ENCODE measurements at places on chromosomes 12 and 14.

DNA sequence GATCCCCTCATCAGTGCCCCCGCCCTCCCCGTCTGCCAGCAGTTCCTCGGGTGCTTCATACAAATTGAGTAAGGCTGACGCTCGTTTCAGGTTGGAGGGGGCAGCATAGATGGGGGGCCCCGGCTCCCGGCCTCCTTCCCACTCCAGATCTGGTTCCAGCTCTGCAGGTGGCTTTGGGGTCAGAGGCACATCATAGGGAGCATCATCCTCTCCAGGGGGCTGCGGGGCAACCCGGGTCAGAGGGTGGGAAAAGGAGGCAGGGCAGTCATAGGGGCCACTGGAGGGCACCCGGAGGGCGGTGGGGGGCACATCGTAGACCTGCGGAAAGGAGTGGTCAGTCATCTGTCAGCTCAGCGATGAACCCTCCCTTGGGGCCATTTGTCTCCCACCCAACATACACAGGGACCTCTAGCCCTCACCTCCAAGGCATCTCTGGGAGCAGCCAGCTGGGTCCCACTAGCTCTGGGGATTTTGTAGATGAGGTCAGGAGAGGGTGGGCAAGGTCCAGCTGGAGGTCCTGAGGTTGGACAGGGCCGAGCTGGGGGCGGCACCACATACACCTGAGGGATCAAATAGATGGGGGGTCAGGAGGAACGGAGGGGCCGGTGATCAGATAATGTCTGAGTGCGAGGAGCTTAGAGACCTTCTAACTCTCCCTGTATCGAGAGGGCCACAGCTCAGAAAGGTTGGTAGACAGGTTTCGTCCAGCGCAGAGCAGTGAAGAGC lies 5.1 kb downstream of the EFS start:
- DNase-seq, result no peak

GRCh38 chr12:119669744-119670472 lies 2.0 kb downstream of the PRKAB1 start:
- DNase-seq, result no peak

GRCh38 chr12:39935839-39936238 lies 170.0 kb downstream of the SLC2A13 start:
- DNase-seq, result no peak

GRCh38 chr12:132083941-132084620 lies 60.0 kb downstream of the DDX51 start:
- peak; percentile 96 for DNase-seq

GRCh38 chr12:52806821-52807543 lies 6.9 kb downstream of the KRT4 start:
- DNase-seq, result no peak

GRCh38 chr12:52041695-52042123 lies 9.5 kb upstream of the NR4A1 start:
- no peak for DNase-seq

DNA sequence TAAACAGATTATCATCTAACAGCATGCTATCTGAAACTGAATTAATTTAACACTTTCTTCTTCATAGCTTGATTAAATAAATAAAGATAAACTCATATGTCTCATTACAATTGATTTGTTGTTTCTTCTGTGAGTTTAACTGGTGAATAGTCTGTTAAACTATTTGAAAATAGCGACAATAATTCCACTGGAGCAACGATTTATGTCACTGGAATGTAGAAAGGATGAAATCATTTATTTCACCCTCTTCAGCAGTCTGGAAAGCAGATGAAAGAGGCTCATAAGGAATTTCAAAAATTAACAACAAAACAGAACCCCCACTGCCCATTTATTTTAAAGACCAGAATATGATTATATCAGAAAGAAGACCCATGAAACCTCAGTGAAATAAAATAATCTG lies 1165.1 kb upstream of the USP15 start:
- DNase-seq, result no peak

- DNase-seq, result no peak
These were observed 32.6 kb downstream of the USP15 start for GRCh38 chr12:62292761-62293344.

DNA sequence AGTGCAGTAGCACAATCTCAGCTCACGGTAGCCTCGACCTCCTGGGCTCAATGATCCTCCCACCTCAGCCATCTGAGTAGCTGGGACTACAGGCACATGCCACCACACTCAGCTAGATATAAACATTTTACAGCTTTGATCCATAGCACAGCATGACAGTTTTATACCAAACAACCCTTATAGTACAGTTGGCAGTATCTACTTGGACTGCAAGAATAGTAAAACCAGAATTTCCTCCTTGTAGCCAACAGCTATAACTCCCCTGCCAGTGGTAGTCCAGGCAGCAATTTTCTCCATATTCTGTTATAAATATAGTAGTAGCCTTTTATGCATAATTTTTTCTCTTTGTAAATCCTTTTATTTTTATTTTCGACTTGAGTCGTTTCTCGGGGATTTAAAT lies 317.0 kb downstream of the FUT8 start:
- no peak for DNase-seq

- peak; percentile 78 for DNase-seq
These were observed at the start of gene SYNE3 for GRCh38 chr14:95516554-95517181. Gene SYNE3 (minus strand): TSS chr14:95516650. CDS start chr14:95475821, 40,829 bp downstream.

- no peak for DNase-seq
These were observed 40.2 kb downstream of the STAB2 start for GRCh38 chr12:103627189-103627855.

DNA sequence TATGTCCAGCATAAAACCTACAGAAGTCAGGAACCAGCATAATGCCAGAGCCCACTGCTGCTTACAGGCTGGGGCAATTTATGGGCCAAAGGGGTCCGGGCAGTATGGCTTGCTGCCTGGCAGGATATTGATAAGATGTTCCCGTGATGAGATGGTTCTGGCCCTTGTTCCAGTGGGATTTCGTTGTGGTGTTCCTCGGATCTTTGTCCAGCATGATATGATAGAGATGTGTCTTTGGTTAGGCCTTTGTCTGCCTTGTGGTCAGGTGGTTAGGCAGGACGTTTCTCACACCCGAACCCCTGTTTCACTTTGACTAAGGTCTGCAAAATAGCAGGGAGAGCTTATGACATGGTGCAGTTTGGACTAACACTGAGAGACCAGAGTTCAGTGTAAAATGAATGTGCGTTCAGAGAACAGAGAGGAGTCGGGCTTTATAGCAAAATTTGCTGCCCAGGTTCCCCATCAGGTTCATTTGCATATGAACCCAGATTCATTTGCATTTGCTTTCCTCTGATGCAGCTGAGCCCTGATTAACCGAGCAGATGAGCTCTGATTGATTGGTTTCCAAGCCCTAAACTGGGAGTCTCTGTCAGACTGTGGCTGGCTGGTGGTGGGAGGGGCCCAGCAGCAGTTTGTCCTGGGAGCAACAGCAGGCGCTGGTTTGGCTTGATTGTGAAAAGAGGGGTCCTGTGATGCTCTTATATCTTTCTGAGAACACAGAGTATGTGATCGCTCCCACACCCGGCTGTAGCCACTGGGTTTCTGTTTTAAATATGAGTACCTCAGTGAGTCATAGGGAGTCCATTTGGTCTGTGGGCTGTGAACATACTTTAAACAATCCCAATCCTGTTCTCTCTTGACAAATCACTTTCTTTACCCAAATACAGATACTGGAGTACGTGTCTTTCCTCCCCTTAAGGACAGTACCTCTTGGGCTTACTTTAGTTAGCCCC lies 156.3 kb upstream of the PZP start:
- DNase-seq, result no peak

- DNase-seq, result no peak
These were observed 177.7 kb upstream of the LHX5 start for GRCh38 chr12:113649256-113649830.

- no peak for DNase-seq
These were observed 37.5 kb upstream of the FZD10 start for GRCh38 chr12:130124605-130125244.

- DNase-seq, result no peak
These were observed 71.1 kb downstream of the PELI2 start for GRCh38 chr14:56189307-56189706.

- no peak for DNase-seq
These were observed 44.2 kb upstream of the TSPAN9 start for GRCh38 chr12:3032770-3033538.

DNA sequence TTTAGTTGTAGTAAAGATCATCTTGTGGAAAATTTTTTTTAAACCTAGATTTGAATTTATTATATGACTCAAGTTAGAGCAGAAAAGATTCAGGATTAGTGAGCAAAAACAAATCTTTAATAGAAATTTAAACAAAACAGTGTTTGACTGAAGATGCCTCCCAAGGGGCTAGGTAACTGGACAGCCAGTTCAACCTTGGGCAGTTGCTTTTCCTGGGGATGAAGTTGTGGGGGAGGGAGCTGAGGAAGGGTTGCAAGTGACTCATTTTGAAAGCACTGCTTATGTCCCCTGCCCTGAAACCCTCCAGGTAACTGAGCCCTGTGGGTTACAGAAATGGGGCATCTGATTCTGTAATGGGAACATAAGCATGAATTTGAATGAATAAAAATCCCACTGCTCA lies 13.1 kb downstream of the CFAP54 start:
- DNase-seq, result no peak

GRCh38 chr14:76936483-76936882 lies 92.0 kb downstream of the IRF2BPL start:
- DNase-seq, result no peak

- no peak for DNase-seq
These were observed 12.5 kb downstream of the IFNG-AS1 start for GRCh38 chr12:68001486-68002466.

GRCh38 chr14:63282997-63283883 lies 35.5 kb downstream of the GPHB5 start:
- no peak for DNase-seq

- no peak for DNase-seq
These were observed 47.9 kb downstream of the FBXW8 start for GRCh38 chr12:116958402-116959197.

DNA sequence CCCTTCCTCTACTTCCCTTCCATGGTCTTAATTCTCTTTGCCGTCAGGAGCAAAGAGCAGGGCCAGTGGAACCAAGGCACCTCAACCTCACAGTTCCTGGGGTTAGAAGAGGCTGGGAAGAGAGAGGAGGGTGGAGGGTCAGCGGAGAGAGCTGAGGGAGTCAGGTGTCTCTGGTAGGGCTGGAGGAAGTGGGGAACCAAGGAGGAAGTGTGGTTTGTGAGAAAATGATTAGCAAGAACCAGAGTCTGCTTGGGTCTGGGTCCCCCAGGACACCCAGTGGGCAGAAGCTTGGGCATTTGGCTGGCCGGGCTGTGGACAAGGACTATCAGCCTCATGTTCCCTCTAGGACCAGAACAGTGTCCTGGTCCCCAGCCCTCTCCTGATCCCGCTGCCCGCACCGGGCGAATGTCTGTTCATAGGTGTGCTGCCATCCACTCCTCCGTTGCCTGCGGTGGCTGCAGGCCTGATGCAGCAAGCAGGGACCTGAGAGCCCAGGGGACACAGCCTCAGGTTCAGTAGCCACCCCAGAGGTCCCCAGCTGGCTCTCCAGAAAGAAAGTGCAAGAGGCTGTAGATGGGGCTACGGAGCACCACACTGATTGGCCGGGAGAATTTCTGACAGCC lies 2.3 kb downstream of the HOXC12 start:
- DNase-seq, result no peak

GRCh38 chr12:80044694-80045046 lies 54.7 kb upstream of the OTOGL start:
- DNase-seq, result no peak

- no peak for DNase-seq
These were observed 17.8 kb downstream of the PPHLN1 start for GRCh38 chr12:42343721-42344120.

- DNase-seq, result no peak
These were observed 246.9 kb upstream of the TMEM132C start for GRCh38 chr12:128019996-128020544.

DNA sequence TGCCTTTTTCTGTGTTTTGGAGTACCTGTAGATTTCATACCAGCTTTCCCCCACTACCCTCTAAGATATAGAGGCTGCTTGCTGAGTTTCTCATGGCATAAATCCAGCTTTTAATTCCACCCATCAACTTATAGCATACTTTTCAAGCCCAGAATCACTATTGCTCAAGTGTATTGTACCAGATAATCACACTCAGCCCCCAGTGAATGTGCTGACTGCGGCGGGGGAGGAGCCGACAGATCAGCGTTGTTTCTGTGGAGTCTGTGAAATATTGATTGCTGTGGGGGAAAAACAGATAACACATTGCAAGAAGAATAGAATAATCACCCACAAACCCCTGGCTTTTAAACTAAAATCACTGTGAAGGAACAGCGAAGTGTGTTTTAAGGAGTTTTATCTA lies 296.1 kb downstream of the TMEM132D start:
- DNase-seq, result no peak

DNA sequence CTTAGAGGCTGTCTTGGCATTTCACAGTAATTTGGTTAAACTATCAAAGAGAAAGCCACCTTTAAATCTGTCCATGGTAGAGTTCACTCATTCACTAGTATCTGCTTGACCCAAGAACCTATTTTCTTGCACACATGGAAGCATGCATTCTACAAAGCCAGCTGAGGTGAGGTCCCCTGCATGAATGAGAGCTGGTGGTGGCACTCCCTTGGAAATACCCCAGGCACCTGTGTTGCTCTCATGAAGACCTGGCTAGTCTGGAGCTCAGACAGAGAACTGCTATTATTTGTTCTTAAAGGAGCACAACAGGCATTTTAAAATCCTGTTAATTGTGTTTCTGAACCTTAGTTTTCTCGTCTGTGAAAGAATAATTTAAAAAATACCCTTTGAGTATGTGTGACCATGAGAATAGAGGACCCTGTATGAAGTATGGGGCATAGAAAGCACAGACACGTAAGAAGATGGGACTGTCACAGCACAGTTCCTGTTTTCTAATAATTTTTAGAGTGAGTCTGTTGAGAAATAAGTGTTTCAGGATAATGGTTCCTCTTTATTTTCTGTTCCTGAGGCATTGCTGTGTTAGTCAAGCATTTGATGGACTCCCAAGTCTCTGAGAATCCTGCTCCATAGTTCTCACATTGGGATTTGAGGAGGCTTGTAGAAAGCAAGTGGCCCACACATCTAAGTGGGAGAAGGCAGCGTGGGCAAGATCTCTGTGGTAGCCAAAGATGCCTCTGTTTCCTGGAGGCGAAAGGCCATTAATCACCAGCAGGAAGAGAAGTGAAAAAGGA lies 10.9 kb downstream of the RGS6 start:
- no peak for DNase-seq

- no peak for DNase-seq
These were observed 167.2 kb upstream of the BMP4 start for GRCh38 chr14:54123841-54124240.

DNA sequence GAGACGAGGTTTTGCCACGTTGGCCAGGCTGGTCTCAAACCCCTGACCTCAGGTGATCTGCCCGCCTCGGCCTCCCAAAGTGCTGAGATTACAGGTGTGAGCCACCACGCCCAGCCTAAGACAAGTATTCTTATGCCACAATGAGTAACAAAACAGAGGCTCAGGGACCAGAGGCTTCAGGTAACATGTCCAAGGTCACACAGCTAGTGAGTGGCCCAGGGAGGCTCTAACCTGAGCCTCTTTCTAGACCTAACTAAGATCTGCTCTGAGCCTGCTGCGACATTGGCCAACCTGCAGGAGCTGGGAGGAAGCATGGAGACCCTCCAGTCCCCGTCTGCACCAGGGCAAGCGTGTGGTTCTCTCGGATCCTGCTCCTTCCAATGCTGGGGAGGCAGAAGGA lies 77.9 kb downstream of the FOXN3 start:
- no peak for DNase-seq

GRCh38 chr12:12821975-12822374 lies 8.8 kb downstream of the DDX47 start:
- DNase-seq, result no peak

All from liver (tissue), 10 donors.